Type B pancreatic cell (in vitro differentiated cells): ENCODE measurements at places on chromosomes 6 and 20. TPM values are rescaled to one million over a fixed set of nuclear protein-coding genes. Genes with fewer than 3 reads are reported as not detected.

The ENPP1 gene
- total RNA-seq = 12.9 and 13.4 TPM in 2 replicates

- H3K4me3 ChIP-seq = no peak overlapping the region
- no peak for DNase-seq
- H3K36me3 ChIP-seq = no peaks in the 10 kb centered on the region
- no peak overlapping the region for H3K27ac ChIP-seq
- peaks cover 16% of the 10 kb centered on the region for H3K4me1 ChIP-seq
- no peaks in the 10 kb centered on the region for H3K27me3 ChIP-seq
Measured at GRCh38 chr6:146887447-146888077, 288.8 kb downstream of the ADGB start.

- peak; percentile 42 for DNase-seq
- no peaks in the 10 kb centered on the region for H3K27me3 ChIP-seq
- H3K36me3 ChIP-seq = no peaks in the 10 kb centered on the region
- no peak overlapping the region for H3K27ac ChIP-seq
- peaks cover 15% of the 10 kb centered on the region for H3K4me1 ChIP-seq
Measured at GRCh38 chr6:158653577-158654354, 3.9 kb downstream of the SYTL3 start.

- no peaks in the 10 kb centered on the region for H3K36me3 ChIP-seq
- H3K27ac ChIP-seq = no peak overlapping the region
Measured at GRCh38 chr6:136633355-136633754, 83.1 kb upstream of the MAP7 start.

DNA sequence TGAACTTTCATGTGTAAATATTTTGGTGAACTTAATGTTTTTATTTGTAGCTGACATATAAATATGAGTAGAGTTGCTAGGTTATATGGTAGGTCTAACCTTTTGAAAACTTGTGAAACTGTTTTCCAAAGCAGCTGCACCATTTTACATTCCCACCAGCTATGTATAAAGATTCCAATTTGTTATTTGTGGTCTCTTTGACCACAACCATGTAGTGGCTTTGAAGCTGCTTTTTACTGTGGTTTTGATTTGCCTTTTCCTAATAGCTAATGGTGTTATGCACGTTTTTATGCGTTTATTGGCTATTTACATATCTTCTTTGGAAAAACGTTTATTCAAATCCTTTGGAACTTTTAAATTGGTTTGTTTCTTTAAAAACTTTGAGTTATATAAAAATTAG, 10.3 kb downstream of the CST3 start:
- H3K4me1 ChIP-seq = peaks cover 8% of the 10 kb centered on the region
- H3K4me3 ChIP-seq = no peak overlapping the region
- H3K36me3 ChIP-seq = peaks cover 4% of the 10 kb centered on the region
- H3K27ac ChIP-seq = no peak overlapping the region
- DNase-seq = no peak
- H3K27me3 ChIP-seq = no peaks in the 10 kb centered on the region

- no peak overlapping the region for H3K27ac ChIP-seq
- no peaks in the 10 kb centered on the region for H3K4me1 ChIP-seq
- H3K27me3 ChIP-seq = no peaks in the 10 kb centered on the region
- H3K4me3 ChIP-seq = no peak overlapping the region
- H3K36me3 ChIP-seq = no peaks in the 10 kb centered on the region
Measured at GRCh38 chr6:123064038-123064437, 68.0 kb downstream of the CLVS2 start.
